Inflammatory macrophage treated with lipopolysaccharide for 1 hour (primary cell): ENCODE measurements at places on chromosomes 3 and 15.

DNA sequence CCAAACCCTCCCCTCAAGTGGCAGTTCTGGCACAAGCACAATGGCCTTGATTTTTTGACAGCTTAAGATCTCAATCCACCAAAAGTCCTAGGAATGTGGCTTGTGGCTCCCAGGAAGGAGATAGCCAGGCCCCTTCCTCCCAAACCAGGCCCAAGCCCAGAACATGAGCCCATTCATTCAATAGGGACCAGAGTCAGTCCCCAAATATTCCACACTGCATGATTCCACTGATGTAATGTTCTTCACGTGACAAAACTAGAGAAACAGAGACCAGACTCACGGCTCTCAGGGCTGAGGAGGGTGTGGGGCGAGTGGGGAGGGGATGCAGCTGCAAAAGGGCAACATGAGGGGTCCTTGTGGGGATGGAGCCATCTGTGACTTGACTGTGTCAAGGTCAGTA is 25.5 kb downstream of the ABTB1 start:
- DNase-seq: no peak

DNA sequence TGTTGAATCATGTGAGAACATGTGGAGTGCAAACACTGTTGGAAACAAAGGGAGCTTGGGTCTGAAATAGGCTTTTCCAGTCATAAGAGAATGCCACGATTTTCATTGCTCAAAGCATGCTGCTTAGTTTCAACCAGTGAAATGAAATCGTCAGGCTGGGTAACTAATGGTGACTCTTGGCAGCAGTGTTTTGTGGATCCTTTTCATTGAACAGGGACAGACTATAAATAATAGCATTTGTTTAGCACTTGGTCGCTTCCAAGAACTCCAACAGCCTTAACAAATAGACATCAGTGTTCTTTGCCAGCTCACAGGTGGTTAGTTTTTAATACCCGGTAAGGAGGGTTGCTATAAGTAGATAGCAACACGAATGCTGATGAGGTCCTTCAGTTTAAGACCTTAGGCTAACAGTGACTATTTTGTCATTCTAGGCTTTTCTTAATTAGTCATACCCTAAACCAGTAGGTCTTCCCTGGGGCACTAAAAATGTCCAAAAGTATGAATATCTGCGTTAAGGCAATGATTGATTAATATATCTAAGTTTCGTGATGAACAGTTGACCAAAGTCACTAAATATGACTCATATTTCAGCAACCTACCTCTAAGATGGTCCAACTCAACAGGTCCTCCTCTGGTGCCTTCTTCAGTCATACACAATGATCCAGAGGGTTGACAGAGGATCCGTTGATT is 15.8 kb downstream of the TP63 start:
- DNase-seq: no peak

GRCh38 chr3:74267131-74267530 is 347.3 kb downstream of the CNTN3 start:
- no peak for DNase-seq

GRCh38 chr3:182596676-182597410 is 196.5 kb upstream of the ATP11B start:
- DNase-seq: no peak

DNA sequence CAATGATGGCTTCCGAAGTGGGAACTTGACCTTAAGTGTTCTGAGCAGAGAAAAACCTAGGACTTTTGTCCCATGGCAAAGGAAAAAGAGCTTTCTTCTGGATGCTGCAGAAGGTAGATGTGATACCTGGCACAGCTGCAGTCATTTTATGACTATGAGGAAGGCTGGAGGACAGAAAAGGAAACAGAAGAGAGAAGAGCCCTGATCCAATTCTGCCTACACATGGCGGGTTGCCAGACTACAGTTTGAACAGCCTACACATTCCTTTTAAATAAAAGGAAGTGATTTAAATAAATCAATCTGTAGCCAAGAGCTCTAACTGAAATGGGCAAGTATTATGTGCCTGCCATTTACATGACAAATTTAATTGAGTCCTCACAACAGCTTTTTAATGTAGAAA is 43.6 kb upstream of the CHRNB4 start:
- DNase-seq: peak; percentile 46

- no peak for DNase-seq
These were observed 70.8 kb downstream of the RAP2B start for GRCh38 chr3:153232851-153233271.

GRCh38 chr3:132256989-132257388 is 60.2 kb upstream of the ACP3 start:
- peak; percentile 82 for DNase-seq

GRCh38 chr15:83565553-83566159 is 88.3 kb upstream of the ADAMTSL3 start:
- peak; percentile 8 for DNase-seq

- no peak for DNase-seq
These were observed 287.3 kb upstream of the MME start for GRCh38 chr3:154792828-154793227.

GRCh38 chr15:92595506-92596381 is 59.8 kb downstream of the FAM174B start:
- no peak for DNase-seq

DNA sequence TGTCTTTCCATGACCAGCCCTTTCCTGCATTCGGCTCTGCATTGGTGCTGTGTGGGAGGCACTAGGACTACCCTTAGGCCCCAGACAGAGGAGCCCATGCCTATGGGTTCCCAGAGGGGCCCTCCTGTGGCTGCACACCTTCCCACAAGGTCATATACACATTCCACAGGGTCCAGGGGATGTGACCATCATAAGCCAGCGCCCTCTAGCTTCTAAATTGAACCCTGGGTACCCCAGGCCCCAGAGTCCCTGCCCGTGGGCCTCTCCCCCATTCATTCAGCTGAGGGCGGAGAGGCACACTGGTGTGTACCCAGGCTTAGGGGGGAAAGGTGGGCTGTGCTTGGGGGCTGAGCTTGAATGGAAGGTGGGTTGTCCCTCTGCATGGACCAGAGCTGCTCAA is 10.2 kb upstream of the SLC6A6 start:
- no peak for DNase-seq

GRCh38 chr15:57728436-57728835 is 21.9 kb downstream of the POLR2M start:
- DNase-seq: no peak

GRCh38 chr3:71393745-71394144 is 189.8 kb downstream of the FOXP1 start:
- no peak for DNase-seq

DNA sequence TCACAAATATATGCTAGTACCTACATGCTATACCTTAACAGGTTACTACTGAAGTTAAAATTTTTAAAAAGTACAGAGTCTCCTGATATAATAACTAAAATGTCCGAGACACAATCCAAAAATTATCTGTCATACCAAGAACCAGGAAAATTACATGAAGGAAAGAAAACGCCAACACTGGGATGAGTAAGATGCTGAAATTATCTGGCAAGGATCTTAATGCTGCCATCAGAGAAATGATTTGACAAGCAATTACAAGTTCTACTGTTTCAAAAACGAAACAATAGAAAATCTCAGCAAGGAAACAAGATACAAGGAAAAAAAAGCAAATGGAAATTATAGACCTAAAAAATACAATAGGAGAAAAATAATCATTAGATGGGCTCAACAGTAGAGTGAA is 92.5 kb downstream of the UBE3A start:
- no peak for DNase-seq

GRCh38 chr3:57256844-57257243 is 29.3 kb downstream of the APPL1 start:
- no peak for DNase-seq
